ENCODE measurements at places on chromosomes 2 and 18.

DNA sequence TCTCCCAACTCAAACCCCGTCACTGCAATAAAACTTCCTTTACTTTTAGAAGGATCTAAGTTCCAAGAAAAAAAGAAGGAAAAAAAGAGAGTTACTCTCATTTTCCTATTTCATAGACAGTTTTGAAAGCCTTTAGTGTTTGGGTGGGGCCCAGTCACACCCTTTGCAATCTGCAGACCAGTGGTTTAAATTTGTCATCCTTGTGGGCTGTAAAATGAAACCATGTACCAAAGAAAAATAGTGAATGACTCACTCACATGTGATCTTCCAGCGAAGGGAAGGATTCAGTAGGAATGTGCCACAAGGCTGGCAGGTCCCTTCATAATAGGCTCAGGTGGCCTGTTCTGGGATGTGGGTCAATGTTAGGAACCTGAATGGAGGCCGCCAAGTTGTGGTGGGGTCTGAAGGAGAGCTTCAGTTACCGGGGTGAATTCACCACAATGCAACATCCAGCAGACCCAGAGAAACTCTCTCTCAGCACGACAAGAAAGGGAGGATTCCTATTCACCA lies 28.3 kb downstream of the ANXA4 start:
- DNase-seq, result peak; percentile 86

DNA sequence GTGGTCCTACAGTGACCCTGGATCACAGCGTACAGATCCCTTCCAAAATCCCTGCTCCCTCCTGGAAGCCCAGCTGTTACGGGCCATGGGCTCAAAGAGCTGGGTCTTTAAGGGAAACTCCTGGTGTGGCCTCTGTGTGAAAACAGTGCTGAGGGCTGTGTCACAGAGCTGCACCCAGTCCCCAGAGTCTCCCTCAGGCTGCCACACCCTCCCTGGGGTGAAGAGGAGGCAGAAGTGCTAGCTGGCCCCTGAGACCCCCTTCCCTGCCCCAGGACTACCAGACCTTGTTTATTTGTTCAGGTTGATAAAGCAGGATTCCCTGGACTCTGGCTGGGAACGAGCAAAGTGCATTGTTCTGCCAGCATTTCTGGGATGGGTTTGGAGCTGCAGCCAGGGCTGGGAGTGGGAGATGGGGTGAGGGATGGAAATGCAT lies 7.7 kb downstream of the ATOH8 start:
- no peak for DNase-seq

DNA sequence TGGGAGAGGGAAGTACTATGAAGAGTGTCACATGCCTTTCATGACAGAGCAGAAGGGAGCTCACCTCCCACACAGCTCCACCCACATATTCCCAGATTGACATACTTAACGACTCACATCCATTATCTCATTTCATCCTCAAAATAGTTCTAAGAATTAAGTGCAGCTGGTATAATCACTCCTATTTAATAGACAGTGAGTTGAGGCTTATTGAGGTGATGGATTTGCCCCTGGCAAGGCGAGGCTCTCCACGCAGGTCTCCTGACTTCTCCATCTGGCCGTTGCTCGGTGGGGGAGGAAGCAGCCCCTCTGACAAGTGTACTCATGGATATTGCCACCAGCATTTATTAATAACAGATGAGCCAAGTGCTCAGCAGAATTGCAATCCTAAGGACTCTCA lies 81.4 kb downstream of the TGOLN2 start:
- peak; percentile 31 for DNase-seq

GRCh38 chr2:44392338-44392943 lies 30.7 kb downstream of the CAMKMT start:
- peak; percentile 24 for DNase-seq

DNA sequence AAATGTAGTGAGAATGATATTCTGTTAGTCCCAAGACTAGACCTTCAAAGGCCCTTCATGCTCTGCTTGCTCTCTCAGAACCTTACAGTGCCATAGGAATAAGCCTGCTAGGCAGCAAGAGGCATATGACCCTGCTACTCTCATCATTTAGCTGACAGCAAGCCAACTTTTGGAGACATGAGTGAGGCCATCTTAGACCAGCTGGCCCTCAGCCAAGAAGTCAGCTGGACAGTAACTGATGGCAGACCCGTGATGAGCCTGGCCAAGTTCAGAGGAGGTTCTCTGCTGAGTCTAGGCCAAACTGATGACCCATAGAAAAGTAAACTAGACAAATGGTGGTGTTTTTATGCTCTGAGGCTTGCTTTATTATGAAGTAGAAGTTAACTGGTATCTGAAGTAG lies 82.6 kb downstream of the C18orf54 start:
- DNase-seq, result no peak

DNA sequence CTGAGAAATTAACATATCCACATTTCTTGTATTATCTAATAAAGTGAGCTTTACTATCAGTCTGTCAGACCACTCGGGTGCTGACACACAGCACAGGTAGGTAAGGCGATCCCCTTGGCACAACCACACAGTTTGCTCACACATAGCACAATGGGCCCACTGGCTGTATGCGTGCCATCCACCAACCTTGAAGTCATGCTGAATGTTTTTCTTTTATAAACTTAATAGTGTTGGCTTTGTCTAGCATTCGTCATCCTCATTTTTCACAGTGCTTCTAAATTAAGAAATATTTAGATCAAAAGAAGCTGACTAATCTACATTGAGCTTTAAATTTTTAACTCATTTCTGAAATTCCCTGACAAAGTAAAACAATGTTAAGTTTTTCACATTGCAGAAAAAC lies 50.0 kb upstream of the PAPOLG start:
- peak; percentile 26 for DNase-seq

GRCh38 chr2:205361272-205361671 lies 321.0 kb upstream of the NRP2 start:
- no peak for DNase-seq

DNA sequence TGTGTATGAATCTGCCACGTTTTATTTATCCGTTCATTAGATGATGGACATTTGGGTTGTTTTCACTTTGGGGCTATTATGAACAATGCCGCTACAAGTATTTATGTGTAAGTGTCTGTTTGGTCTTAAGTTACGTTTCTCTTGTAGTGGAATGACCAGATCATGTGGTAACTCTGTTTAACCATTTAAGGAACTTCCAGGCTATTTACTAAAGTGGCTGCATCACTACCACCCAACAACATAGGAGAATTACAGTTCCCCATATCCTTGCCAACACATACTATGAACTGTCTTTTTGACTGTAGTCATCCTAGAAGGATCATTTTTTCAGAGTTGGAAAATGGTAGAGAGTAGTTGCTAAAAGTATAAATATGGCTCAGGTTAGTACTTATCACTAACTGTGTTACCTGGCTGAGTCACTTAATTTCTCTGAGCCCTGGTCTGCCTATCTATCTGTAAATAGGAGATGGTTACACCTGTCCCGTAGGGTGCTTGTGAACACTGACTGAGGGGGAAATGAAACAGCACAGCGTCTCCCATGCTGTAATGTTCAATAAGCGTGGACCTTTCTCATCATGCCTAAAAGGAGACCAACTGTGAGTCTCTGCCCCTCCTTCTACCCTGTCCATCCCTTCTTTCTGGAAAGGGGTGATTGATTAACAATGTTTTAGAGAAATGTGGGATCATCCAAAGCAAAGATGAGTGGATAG lies 103.1 kb downstream of the SH3RF3 start:
- DNase-seq, result no peak

DNA sequence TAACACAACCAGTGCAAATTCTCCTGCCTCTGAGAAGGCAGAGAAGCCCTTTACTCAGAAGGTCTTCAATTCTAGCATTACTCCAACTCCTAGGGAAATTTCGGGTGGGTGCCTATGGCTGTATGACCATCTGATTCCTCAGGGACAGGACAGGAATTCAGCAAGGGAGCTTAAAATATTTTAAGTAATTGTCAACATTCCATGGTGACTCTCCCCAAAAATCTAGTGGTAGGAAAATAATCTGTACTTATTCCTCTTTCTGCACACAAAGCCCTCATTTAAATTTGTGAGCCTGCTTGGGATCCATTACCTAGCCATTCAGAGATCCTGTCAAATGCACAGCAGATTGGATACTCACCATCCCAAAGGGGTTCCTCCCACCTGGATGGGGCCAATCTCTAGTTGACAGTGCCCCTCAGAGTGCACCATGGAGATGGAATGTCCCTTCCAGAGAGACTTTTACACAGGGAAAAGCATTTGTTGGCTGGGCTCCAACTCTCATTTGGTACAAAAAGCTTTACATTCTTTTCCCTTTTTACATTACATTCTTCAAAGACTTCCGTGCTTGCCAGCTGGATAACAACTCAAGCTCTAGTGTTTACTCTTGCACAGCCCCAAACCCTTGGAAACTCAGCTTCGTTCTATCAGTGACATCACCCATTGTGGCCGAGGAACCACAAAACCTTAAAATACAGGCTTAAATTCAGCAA lies 3.1 kb upstream of the TMEM150A start:
- DNase-seq, result peak; percentile 53

GRCh38 chr18:76476665-76477561 lies 18.1 kb downstream of the ZNF516 start:
- peak; percentile 67 for DNase-seq

DNA sequence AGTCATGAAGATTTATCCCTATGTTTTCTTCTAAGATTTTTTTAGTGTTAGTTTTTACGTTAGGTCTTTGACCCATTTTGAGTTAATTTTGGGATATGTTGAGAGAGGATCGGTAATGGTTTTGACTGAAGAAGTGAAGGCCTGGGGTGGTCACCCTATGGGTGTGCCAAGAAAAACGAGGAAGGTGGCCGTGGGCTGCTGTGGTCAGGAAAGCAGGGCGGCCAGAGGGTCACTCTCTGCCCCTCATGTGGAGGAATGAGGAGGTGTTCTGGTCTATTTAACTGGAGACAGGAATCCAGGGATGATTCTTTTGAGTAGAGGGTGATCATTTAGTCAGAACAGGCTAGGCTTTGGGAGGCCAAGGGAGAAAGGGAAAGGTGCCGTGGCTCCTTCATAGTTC lies 50.7 kb downstream of the MYO7B start:
- no peak for DNase-seq

DNA sequence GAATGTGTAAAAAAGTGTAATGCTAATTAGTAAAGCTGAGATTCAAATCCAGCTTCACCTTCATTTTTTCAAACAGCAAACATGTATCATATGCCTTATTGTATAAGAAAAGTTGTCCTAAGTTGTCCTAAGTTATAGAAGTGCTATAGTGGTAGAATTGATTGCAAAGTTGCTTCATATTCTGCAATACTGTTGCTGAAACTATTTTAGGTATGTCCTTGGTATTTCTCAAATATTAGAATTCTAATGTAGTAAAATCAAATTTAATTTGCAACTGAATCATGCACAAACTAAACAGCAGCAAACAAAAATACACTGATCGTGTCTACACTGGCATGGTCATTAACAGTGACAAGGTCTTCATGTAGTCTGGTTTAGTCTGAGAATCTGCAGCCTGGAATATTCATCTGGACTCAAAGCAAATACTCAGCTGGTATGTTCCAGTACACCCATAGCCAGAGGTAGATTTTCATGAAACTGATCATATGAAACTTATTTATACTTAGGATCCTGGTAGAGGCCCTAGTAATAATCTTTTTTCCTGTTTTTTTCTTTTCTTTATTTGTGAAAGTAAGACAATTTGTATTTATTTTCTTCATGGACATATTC lies 555.6 kb upstream of the ZEB2 start:
- DNase-seq, result peak; percentile 19

DNA sequence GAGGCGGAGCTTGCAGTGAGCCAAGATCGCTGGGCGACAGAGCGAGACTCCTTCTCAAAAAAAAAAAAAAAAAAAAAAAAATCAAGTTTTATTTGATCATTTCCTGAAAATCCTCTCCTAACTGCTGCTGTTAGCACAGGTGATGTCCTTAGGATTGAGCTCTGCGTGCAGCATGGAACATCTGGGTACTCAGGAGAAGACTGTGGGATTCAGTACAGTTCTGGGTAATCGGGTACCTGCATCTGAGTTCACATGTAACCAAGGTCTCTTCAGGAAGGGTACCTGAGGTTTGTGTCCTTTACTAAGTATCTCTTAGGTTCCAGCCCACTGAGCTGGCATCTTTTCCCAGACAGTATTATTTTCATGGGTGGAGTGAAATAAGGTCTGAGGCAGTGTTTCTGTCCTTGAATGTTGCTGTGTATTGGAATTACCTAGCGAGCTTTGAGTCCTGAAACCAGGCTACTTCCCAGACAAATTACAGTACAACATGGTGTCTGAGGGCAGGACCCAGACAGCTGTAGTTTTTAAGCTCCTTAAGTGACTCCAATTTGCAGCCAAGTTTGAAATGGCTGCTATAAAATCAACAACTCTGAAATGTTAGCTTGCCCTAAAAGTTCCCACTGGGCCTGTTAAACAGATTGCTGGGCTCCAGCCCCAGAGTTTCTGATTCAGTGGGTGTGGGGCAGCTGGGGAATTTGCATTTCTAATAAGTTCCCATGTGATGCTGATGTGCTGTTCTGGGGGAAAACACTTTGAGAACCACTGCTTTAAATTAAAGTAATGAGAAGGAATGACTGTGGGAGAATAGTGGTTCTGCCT lies 120.5 kb downstream of the PMAIP1 start:
- peak; percentile 22 for DNase-seq

DNA sequence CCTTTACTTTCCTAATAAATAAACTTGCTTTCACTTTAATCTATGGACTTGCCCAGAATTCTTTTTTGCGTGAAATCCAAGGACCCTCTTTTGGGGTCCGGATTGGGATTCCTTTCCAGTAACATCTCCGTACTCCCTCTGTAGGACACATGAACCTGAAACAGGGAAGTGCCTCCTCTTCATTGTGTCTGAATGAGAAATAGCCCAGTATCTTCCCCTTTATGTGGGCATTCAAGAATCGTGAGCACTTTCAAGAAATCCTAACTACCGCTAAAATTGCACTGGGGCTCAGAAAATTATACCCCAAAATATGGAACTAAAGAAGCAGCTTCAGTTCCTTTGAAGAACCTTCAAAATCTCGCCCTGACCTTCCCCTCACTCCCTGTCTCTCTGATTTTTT lies 7.8 kb upstream of the POMC start:
- DNase-seq, result no peak

GRCh38 chr2:43175020-43175441 lies 51.4 kb downstream of the ZFP36L2 start:
- DNase-seq, result no peak

GRCh38 chr18:33291539-33291938 lies 149.0 kb downstream of the CCDC178 start:
- no peak for DNase-seq
